ENCODE measurements at places on chromosomes 3 and 15.

- no peak for DNase-seq
Measured at GRCh38 chr15:90171623-90172022, 29.5 kb upstream of the SEMA4B start.

GRCh38 chr15:74958908-74959585, 2.5 kb upstream of the RPP25 start:
- DNase-seq, result no peak

GRCh38 chr3:74129056-74129455, 485.4 kb downstream of the CNTN3 start:
- no peak for DNase-seq

DNA sequence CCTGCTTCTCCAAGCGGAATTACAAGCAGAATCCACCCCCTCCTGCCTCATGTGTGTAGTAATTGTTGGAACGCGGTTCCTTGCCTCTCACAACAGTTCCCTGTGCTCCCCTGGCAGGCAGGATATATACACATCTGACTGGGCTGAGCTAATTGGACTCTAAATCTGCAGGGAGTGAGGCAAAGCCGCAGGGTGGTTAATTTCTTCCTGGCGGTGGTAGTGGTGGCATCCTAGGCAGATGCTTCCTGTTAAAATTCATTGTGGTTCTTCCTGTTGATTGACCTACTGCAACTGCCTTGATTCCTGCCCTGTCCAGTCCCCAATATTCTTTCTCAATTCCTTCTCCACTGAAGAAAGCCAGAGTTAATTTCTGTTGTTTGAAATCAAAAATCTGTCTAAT, 202.9 kb upstream of the PROK2 start:
- DNase-seq, result no peak

- no peak for DNase-seq
Measured at GRCh38 chr3:123258359-123258758, 56.6 kb downstream of the SEC22A start.

DNA sequence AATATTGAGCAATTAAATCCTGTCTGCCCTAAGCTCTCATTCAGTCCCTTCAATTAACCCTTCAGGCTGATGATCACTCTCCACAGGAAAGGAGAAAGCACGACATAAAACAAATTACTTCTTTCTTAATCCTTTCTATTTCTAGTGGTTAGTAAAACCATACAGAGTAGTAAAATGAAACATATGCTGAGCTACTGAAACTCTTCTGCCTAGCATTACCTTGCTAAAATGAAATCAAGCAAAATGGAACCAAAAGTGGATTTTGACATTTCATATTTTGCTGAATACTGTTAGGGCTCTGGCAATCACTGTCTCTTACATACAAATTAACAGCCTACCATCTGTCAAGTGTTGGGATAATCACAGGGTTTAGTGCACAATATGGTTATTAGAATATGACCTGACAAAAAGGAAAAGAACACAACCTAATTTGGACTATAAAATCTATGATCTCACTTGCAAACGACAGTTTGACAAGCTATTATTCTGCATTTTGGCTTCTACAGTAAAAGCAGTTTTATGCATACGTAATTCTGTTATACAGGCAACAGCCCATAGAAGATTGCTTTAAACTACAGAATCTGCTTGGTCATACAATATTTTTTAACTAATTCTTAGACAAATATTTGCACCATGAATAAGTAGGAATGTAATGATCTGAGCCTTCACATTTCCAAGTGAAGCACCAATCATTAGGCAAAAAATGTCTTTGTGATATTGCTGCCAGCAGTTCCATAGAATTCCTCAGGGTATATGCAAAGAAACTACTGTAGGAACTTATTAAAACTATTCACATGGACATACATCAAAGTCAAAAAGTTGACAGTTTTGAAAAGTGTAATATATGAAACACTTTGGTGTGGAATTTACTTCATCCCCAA, 105.0 kb downstream of the FHIT start:
- DNase-seq, result no peak

GRCh38 chr15:64530472-64530871, 70.1 kb downstream of the ZNF609 start:
- no peak for DNase-seq

DNA sequence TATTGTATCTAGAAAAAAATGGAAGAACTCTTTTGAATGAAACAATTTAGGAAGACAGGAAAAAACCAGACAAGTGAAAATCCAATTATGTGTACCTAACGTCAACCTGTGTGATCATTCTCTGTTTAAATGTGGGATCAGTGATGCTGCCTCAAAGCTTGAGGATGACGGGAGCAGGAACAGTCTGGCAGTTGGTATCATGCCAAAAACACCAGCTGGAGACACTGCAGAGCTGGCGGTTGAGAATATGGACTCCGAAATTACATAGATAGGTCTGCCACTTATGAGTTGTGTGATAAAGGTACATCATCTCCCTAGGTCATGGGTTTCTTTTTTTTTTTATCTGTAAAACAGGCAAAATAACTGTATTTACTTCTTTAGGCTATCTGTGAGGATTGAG, 480.5 kb downstream of the CNTN4 start:
- DNase-seq, result no peak

DNA sequence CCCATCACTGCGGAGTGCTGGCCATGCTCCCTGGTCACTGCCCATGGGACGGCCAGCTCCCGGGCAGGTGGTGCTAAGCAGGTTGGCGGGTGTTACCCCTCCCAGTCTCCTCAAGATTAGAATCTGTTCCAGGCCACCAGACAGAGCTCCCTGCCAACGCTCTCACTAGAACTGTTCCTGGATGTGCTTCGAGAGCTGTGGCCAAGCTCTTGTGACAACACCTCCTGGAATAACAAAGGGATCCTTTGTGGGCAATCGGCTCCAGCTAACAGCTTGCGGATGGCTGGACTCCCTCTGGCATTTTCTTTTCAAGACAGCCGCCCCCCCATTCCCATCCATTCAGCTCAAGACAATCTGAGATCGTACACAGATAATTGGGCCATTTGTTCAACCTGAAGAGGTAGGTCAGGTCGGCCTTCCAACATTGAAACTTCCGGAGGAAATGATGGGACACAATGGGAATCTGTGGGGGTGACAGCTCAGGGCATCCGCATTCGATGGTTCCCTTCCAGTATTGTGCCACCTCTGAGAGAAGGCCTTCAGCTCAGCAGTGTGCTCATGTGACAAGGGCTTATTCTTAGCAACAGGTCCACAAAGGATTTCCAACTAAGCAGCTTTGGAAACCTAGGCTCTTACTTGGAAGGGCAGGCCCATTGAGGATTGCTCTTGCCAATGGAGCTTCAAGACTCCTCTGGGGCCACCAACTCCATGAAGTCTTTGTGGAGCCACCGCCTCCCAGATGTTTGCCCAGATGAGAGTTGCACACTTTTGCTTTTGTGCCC, 11.6 kb upstream of the EPHB3 start:
- no peak for DNase-seq

- DNase-seq, result no peak
Measured at GRCh38 chr3:58766587-58767282, 100.2 kb upstream of the FAM3D start.
